CD4-positive, alpha-beta T cell (primary cell): ENCODE measurements at places on chromosomes 3 and 15. TPM values are rescaled to one million over a fixed set of nuclear protein-coding genes. Genes with fewer than 3 reads are reported as not detected.
A peak's percentile ranks its signal among the peaks of the same experiment; 100 is the strongest.

Gene GPR149
- total RNA-seq, result not detected

Gene CHRNB4
- total RNA-seq, result not detected

Gene GRAMD1C
- total RNA-seq, result 0.55 TPM

Gene PTPRG
- total RNA-seq, result 0.05 TPM

DNA sequence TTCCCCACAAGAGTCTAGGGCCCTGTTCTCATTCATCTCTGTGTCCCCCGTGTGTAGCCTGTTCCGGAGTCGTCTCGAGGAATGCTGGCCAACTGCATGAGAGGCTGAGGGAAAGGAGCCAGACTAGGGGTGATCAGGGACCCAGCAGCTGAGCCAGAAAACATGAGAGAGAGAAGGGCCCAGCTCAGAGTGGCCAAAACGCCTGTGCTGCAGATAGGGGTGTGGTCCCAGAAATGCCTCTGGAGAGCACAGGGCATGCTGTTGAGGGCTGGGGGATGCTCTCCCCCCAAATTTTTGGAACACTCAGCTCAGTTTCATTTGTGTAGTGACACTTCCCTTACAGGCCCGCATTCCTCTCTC, 14.1 kb downstream of the CYP1A2 start:
- DNase-seq, result no peak

GRCh38 chr15:48089702-48090101, 31.1 kb upstream of the SLC24A5 start:
- no peak for DNase-seq

GRCh38 chr3:130081351-130081881, at the start of gene ALG1L2:
TSS of gene ALG1L2 (plus strand) at chr3:130081831. CDS start at chr3:130082017, 186 bp downstream.
- DNase-seq, result no peak

DNA sequence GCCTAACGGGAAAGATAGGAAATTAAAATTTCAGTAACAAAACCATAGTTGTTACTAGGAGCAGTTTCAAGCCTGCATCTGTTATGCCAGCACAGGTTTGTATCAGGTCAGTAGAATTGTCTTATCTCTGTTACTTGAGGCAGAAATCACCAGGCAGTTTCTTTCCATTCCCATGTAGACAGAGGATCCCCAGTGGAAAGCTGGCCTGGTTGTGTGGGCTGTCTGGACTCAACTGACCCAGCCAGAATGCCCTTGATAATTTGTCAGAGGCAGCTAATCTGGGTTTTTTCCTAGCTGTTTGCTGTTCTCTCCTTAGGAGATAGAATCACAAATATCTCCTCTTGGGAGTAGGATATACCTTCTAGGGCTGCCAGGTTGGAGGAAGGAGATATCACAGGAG, 1044.7 kb downstream of the IGSF11 start:
- no peak for DNase-seq

DNA sequence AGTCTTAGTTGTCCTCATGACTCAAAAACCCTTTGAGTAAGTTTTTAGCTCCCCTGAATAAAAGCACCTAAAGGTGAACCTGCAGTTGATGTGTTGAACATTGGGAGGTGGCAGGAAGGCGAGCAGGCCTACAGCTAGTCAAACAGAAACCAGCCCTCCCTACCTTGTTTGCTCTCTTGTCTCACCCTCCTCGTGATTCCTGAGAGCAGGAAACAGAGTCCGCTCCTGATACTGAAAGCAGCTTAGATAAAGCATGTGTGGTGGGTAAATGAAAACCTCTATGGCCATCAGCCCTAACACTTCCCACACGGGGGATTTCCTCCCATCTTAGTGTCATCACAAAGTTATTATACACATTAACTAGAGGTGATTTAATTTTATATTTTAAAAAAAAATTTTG, 21.8 kb upstream of the CLDN18 start:
- no peak for DNase-seq

- DNase-seq, result peak; percentile 2
These were observed 143.8 kb downstream of the NEO1 start for GRCh38 chr15:73196113-73196512.

DNA sequence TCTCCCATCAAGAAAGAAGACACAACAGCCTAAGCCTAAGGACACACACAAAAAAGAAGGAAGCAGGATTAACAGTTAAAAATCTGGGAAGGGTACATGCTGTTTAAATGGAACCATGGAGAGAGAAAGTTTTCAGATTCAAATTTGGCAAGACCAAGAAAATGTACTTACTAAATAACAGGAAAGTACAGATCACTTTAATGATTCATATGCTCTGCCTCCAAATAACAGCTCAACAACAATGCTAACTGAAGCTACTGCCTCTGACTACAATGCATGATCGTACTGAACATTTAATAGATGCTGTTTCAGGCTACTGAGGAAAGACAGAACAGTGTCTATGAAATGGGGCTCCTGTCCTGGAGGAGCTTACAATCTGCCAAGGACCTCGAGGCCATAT, 8.4 kb upstream of the NMB start:
- no peak for DNase-seq
